ENCODE measurements at places on chromosomes 4 and X.

DNA sequence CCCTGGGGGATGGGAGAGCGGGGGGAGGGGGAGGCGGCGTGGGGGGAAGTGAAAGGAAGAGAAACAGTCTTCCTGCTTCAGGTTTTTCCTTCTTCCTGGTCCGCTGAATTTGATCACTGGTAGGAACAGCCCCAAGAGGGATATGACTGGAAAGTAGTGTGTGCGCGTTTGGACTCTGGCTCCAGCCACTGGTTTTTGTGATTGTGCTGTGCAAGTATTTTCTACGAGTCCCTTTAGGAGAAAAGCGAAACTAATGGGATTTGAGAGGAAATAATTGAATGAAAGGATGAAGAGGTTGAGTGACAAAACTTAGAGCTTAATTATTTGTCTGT, 836 bp downstream of the PRRG1 start:
- ATAC-seq: peak; percentile 52

GRCh38 chrX:111504941-111505340, 6.5 kb upstream of the SERTM2 start:
- no peak for ATAC-seq

DNA sequence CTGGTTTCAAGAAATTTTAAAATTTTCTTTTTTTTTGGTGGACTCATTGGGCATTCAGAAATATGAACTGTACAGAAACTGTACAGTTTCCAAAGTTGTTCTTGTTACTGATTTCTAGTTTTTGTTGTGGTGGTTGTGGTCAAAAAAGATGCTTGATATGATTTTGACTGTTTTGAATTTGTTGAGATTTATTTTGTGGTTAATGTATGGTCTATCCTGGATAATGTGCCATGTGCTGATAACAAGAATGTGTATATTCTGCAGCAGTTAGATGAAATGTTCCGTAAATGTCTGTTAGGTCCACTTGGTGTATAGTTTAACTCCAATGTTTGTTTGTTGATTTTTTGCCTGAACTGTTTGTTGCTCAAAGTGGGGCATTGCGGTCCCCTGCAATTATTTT, 127.6 kb upstream of the NUDT6 start:
- no peak for ATAC-seq

DNA sequence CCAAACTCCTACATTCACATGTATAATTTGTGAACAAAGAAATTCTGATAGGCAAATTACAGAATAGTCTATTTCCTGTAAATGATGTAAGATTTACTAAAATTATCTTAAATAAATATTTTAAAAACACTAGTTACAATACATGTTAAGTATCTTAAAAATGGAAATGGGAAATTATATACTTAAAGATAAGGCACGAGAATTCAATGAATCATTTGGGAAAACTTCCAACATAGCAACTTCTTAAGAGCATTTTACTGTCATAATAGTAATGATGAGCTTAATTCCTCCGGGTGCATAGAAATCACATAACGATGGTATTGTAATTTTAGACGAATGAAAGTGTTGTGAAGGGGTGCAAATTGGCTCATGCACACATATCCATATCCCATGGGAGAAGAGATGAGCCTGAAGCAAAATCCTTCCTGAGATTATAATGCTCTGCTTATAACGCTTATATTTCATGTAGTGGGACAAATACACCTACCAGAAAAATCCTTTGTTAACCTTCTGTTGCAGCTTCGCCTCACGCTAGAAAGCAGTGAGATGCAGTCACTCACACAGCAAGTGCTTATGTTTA, 873.5 kb downstream of the PDHA2 start:
- ATAC-seq: no peak

DNA sequence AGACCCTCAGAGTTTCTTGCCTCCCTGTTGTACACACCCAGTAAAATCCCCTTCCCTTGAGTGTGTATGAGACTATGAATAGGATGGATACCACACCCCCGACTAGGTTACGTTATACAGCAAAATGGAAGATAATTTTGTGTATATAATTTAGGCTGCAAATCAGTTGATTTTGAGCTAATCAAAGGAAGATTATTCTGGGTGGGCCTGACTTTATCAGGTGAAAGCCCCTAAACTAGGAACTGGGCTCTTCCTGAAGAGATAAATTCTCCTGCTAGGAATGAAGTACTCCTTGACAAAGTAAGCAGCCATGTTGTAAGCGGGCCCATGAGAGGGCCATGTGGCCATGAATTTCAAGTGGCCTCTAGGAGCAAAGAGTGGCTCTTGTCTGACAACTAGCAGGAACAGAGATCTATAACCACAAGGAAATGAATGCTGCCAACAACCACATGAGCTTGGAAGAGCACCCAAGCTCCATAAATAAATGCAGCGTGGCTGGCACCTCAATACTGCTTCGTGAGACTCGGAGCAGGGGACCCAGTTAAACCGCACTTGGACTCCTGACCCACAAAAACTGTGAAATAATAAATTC, 646.4 kb downstream of the IL1RAPL1 start:
- ATAC-seq: no peak

DNA sequence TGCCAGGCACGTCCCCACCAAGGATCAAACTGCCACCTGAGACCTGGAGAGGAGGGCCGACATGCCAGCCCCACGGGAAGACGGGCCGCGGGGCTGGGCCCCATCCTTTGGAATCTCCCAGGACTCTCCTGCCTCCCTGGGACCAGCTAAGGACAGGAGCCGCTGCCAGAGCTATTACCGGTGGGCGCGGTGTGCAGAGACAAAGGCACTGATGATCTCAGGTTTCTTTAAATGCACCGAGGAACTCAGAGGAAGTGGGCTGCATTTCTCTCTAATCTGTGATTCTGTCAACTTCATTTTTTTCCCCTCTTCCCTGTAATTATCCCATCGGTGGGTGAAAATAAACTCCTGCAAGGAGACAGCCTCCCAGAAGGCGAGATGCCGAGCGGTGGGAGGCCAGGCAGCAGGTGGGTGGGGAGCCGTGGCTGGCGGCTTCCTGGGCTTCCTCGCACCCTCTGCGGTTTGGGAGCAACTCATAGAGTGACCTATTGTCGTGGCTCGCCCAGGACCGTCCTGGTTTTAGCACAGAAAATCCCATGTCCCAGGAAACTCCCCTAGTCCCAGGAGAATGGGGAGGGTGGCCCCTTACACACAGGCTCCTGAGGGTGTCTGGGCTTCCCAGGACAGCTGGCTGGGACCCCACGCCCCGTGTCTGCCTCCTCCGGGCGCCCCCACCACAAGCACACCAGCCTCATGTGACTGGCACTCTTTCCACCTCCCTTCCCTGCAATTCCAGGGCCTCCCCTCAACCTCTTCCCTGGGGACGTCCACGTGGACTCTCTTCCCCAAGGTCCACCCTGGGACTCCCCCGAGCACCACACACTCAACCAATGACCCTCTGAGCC, 62.3 kb upstream of the ADRA2C start:
- ATAC-seq: no peak

DNA sequence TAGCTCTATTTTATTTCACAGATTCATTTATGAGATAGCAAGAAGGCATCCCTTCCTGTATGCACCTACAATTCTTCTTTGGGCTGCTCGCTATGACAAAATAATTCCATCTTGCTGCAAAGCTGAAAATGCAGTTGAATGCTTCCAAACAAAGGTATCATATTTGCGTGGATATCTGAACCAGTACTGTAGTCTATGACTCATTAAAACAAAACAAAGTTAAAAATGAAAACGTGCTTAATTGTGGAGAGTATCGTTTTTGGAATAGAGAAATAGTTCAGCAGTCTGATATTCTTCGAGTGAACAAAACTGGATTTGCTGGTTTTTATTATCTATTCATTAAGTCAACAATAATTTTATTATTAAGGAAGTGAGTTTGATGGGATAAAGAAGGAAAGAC, 6.3 kb downstream of the AFP start:
- ATAC-seq: no peak
